ENCODE measurements at places on chromosomes 4 and X.

DNA sequence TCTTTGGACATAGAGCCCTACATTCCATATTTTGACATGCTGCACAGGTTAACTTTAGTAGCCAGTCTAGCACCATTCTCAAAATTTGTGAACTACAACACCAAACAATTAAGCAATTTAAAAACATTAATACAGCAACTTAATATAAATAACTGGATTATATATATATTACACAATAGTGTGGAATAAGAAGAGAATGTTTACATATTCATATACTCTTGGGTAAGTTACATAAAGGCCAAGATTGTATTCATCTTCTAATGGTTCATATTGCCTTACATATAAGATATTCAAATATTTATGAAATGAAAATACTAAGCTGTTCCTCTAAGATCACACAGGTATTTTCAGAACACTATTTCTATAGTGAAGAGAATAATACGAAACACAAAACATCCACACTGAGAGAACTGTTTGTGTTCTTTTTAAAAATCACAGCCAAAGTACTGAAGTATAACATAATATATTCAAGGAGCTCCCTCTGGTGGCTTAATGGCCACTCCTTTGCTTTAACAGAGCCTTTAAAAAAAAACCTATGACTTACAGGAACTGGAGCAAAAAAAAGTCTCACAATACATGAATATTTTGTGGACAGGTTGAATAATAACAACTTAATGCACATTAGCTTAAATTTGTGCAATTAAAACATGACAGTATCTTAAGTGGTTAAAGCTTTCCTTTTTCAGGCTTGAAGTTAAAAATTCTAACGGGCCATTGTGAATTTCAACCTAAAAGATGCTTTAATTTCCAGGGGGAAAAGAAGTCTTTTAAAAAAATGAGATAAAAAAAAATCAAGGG, 46.2 kb downstream of the NEK1 start:
- DNase-seq = no peak

GRCh38 chr4:39291686-39292085, 74.5 kb downstream of the RFC1 start:
- DNase-seq = no peak

DNA sequence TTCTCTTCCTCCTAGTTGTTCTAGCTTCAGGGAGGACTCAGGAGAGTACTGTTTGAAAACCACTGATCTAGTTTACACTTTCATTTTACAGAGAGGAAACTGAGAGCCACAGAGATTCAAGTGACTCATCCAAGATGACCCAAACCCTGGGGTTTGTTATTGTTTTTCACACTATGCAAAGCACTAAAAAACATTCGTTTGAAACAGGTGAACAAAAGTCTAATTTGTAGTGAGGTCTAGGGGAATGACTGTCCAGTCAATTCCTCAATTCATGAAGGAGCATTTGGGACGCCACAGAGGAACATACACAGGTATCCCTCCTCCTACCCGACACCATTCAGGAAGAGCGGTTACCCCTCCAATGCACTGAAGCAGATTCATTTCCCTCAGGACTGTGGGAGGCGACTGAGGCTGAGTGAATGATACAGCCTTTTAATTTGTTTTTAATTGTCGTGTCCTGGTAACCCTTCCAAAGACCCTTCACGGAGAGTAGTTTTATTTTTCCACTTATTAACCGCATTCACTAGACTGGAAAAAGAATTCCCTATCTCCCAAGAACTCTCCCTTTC, 30.3 kb downstream of the TLR10 start:
- no peak for DNase-seq

DNA sequence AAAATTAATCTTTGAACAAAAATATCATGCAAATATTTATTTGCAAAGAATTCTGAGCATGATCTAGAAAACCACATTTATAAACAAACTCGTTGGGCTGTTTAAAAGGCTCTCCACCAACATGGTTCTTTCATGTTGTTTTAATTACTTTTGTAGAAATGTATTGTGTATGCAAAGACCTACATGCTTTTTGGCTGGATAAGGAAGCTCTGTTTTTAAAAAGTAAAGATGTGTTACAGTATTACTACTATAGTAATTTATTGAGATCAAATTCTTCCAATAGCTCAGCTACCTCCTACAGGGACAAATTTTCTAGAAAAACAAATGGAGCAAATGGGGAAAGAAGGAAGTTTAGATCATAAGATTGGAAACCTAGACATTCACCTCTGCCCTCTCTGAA, 177.5 kb upstream of the TTC29 start:
- no peak for DNase-seq

- DNase-seq = no peak
Observed at GRCh38 chrX:9163214-9163709, 129.3 kb upstream of the FAM9B start.

DNA sequence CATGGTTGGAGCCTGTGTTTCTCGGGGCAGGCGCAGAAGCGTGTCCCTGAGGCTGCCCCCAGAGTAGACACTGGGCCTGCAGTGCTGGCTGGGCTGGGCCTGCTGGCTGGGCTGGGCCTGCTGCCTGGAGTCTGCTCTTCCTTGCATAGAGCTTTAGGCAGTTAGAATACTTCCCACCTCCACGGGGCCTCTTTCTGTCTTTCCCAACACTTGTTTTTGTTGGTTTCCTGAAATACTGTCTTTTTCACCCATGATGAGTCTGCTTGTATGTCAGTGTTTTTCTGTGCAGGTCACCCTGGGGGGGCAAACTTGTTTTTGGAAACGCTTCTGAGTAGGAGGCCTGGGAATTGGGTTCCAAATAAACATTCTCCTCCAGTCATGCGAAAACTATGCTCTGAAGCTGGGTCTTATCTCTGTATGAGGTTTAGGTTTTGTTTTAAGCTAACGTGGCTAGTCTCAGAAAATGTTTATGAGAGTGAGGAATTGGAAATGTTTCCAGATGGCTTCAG, 32.2 kb downstream of the TRMT44 start:
- DNase-seq = peak; percentile 94

DNA sequence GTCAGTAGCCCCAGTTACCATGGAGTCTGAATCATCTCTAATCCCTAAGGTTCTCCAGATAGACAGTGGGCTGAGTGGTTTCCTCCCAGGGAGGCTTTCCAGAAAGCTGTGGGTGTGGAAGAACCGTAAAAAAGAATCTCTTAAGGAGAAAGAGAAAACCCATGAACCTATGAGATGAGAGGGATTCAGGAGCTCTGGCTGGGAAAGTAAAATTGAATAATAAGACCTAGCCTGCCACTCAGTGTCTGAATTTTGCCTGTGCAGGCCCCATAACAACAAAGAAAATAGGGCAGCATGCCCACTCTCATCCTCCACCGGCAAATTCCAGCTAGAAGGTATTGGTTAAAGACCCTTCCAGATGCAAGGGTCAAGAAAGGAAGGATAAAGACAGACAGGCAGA, 16.9 kb downstream of the AWAT2 start:
- DNase-seq = peak; percentile 49

- DNase-seq = peak; percentile 93
Observed at GRCh38 chr4:6471307-6472007, 957 bp downstream of the PPP2R2C start.

- DNase-seq = no peak
Observed at GRCh38 chr4:83855044-83855443, 319.1 kb downstream of the GPAT3 start.

DNA sequence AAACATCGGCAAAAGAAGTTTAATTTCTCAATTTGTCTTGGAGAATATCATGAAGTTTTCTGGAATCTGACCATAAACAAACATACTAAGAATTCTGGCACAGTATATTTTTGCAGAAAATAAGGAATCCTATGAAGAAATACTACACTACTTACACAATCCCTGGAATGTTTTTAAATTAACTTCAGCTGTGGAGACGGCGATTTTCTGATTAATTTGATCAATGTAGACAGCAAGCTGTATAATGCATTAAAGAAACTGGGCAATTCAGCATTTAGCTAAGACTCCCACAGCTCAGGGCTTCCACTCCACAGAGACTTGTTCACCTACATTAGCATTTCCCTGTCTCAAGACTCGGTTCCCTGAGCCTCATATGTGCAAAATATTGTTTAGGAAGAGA, 12.2 kb downstream of the EGFL6 start:
- no peak for DNase-seq

GRCh38 chr4:8120501-8120900, 38.1 kb downstream of the ABLIM2 start:
- no peak for DNase-seq

DNA sequence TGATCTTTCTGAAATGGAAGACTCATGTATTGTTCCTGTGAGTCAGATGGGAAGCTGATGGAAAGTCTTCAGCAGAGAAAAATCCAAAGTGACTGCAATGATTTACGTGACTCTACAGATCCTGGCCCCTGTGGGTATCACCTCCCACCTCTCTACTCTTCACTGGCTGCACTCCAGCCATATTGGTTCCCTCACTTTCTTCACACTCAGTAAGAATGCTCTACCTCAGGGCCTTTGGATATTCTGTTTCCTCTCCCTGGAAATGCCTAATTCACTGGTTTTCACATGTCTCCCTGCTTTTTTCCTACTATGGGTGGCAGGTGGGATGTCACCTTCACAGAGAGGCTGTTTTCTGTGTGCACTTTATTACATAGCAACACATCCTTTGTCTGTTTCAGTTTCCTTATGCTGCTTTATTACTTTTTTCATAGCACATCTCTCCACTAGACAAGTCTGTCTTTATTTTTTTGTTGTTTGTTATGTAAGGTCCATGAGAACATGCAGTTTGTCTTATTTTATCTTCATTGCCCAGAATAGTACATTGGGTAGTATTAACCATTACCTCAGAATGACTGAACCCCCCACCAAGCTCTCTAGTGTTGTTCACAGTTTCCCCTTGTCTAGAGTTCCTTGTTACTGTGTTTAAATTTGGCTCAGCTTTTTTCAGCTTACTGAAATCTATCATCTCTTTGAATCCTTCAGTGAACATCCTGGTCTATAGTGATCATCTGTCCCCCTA, 57.6 kb upstream of the CLNK start:
- no peak for DNase-seq

- no peak for DNase-seq
Observed at GRCh38 chr4:89161841-89162240, 50.5 kb downstream of the TIGD2 start.

GRCh38 chr4:141524116-141524515, 112.3 kb upstream of the IL15 start:
- DNase-seq = no peak

DNA sequence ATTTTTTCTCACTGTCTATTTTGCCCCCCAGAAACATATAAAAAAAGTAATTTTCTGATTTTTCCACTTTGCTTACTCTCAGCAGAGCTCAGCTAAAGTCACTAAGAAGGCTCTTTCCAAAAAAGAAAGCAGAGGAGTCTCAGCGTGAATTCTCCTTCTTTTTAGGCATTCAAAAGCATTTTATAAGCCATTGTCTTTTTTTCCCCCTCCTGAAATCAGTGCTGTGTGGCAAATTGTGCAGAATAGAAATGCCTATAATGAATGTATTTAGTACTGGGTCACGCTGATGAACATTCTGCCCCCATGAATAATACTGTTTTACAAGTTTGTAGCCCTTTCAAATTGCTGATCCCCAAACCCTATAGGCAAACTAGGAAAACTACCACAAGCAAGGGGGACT, 1.6 kb upstream of the PCDH18 start:
- no peak for DNase-seq

GRCh38 chrX:24216827-24217226, 67.3 kb downstream of the ZFX start:
- DNase-seq = no peak

DNA sequence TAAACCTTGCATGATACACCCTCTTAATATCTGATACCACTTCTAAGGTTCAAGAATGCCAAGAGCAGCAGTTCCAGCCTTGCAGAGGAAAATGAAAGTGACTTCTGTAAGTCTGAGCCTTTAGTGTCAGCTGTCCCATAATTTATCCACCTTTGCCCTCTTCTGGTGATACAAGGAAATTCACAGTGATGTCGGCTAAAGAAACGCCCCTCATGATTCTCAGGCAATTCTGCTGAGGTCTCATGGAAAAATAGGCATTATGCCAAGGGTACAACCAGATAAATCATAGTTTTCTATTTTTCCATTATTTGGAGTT, 172.2 kb upstream of the CXCL13 start:
- no peak for DNase-seq

GRCh38 chr4:29983890-29984289, 736.3 kb upstream of the PCDH7 start:
- DNase-seq = no peak

DNA sequence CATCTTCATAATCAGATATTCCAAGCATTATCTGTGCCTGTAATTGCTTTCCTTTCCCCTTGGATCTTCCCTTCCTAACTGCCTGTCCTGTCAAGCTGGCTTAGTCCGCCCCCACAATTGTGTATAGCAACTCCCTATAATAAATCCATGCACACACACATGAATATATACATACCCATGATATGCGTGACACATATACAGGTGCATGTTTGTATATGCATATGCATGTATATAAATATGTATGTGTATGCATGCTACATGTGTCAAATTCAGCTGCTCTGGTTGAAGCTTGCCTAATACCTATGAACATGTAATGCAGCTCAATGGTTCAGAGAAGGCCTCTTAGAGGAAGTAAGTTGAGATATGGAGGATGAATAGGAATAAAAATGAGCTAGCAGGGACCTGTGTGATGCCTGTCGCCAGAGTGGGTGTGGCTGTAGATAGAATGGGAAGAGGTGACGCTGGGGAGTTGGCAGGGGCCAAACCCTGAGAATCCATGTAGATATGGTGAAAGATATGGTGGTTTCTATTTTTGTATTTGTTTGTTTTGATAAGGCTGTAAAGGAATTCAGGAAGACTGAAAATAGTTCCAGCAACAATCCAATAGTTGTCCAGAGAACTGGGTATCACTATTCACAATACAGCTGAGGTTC, 595.0 kb upstream of the BOD1L1 start:
- no peak for DNase-seq

DNA sequence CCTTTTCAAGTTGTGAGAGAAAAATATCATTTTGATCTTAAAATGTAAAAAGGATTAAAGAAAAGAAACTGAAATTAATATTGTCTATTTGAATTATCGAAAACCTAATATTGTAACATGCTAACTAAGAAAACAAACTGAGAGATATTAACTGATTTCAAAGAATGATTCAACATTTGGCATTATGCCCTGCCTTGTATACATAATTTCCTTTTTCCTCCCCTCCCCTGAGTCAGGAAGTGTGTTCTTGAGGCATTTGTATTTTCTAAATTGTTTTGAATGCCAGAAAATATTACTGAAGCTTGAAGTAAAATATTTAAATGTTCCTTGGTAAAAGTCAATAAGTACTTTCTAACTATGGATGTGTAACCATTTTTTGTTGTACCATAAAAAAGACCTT, 49.4 kb downstream of the RPS6KA3 start:
- DNase-seq = no peak

- DNase-seq = no peak
Observed at GRCh38 chr4:38872620-38873019, 5.0 kb downstream of the FAM114A1 start.

- no peak for DNase-seq
Observed at GRCh38 chrX:16005917-16006316, 117.4 kb upstream of the GRPR start.

DNA sequence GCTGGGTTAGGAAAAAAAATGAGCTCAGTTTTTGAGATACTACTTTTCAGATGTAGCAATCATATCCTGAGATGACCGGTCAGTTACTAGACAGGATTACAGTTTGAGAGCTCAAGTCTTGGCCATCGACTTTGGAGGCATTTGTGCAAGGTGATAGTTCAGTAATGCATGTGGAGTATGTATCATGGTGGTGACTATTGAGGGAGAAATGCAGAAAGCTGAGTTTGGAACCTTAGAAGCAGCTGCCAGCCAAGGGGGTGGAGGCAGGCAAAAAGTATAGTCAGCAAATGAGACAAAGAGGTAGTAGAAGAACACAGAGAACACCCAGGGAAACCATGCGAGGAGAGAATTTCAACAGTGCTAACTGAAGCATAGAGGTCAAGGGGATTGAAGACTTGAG, 48.7 kb upstream of the SLC4A4 start:
- DNase-seq = no peak

GRCh38 chrX:124208660-124209059, 123.8 kb upstream of the TEX13D start:
- DNase-seq = no peak
